ENCODE measurements at places on chromosomes 1 and 21. TPM values are rescaled to one million over a fixed set of nuclear protein-coding genes. Genes with fewer than 3 reads are reported as not detected.
A peak's percentile ranks its signal among the peaks of the same experiment; 100 is the strongest.

DNA sequence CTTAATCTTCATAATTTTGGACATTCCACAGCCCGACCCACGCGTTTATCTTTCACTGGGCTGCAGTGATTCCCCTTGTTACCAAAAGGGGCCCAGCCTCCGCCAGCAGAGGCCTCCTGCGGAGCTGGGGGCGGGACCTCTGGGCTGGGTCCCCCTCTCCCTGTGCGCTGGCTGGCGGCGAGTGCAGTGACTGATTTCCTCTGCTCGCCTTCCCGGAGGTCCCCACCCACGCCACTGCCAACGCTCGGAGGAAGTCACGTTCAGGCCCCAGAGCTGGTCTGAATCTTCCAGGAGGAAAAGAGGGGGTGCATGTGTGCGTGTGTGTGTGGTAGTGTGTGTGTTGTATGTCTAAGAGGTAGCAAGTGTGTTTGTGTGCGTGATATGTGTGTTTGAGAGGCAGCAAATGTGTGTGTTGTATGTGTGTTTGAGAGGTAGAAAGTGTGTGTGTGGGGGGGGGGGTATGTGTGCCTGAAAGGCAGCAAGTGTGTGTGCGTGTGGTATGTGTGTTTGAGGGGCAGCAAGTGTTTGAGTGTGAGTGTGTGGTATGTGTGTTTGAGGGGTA, 35.0 kb upstream of the JAK1 start:
- DNase-seq: peak; percentile 83

- DNase-seq: no peak
Observed at GRCh38 chr1:39800471-39800835, 11.8 kb upstream of the BMP8B start.

- DNase-seq: no peak
Observed at GRCh38 chr1:211183747-211184313, 49.9 kb upstream of the KCNH1 start.

DNA sequence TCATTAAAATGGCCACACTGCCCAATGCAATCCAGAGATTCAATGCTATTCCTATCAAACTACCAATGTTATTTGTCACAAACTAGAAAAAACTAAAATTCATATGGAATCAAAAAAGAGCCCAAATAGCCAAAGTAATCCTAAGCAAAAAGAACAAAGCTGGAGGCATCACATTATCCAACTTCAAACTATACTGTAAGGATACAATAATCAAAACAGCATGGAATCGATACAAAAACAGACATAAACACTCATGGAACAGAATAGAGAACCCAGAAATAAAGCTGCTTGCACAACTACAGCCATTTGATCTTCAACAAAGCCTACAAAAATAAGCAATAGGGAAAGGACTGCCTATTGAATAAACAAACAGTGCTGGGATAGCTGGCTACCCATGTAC, 100.4 kb downstream of the FAF1 start:
- DNase-seq: no peak

DNA sequence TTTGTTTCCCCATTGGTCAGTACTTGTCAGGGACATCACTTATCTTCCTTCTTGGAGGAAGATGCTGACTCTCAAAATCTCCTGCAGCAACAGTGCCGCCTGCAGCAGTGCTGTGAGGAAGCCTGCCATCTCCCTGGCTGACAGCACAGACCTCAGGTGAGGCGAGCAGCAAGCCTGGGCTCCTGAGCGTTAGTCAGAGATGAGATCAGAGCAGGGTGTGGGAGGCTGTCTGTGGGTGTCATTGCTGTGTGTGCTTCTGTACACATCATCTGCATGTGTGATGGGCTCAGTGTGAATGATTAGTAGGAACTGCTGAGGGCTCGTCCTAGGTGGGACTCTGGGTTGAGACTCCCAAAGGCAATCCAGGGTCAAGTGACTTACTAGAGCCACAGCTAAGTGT, 6.1 kb downstream of the STRIP1 start:
- DNase-seq: no peak

DNA sequence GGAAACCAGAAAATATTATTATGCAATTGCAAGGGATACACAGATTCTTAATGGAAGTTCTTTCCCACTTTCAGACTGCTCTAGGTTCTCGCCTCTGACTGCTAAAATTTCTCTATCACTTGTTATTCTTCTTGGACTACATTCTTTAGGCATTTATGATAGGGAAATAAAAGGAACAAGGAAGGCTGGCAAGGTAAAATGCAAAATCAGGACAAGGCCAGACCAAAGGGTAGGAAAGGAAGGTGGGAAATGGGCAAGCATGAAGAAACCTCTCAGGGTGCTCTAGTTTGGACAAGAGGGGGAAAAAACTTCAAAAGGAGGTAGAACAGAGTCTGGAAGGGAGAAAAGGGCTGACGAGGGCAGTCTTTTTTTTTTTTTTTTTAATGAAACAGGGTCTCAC, 26.2 kb downstream of the UROD start:
- no peak for DNase-seq

GRCh38 chr1:12276225-12276624, 46.4 kb downstream of the VPS13D start:
- DNase-seq: no peak

Gene SPRR1B
- not detected for total RNA-seq

Gene AKR7A3
- total RNA-seq: 1.3 TPM

DNA sequence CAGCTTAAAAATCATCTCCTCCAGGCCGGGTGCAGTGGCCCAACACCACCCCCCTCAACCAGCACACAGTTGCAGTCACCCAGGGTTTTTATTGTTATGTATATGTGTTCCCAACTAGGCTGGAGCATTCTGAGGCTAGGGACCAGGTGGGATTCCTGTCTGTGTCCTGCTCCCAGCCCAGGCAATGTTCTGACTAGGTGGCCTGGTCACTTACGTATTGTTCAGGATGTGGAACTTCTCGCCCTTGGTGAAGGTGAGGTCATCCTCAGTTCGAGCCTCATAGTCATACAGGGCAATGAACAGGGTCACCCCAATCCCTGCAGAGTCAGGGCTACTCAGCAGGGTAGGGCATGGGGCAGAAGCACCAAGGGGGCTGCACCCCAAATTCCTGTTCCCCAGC, 12.2 kb downstream of the FGR start:
- no peak for DNase-seq

Gene C1orf105
- not detected for total RNA-seq

Gene UBXN10
- 0.18 TPM for total RNA-seq

- no peak for DNase-seq
Observed at GRCh38 chr1:85578321-85579295, 2.0 kb upstream of the CCN1 start.

Gene RHCE
- not detected for total RNA-seq

- DNase-seq: no peak
Observed at GRCh38 chr1:112620377-112620695, 704 bp downstream of the CAPZA1 start.

GRCh38 chr1:226664413-226665101, 74.5 kb downstream of the ITPKB start:
- DNase-seq: no peak

GRCh38 chr1:42221952-42222606, 57.5 kb upstream of the GUCA2A start:
- no peak for DNase-seq

- DNase-seq: no peak
Observed at GRCh38 chr1:119632103-119632490, 16.0 kb downstream of the ZNF697 start.

DNA sequence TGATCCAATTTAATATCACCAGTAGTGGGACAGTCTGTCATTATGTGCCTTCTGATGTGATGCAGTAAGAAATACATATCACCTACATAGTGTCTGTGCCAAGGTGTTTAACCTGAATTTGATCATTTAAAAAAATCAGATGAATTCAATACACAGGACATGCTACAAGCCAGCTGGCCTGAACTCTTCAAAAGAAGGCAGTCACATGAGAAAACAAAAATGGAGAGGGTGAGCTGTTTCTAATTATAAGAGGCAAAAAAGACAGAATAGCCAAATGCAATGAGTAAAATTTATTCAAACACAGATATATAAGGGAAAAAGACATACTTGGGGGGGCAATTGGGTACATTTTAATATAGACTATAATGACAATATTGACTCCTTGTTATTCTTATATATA, 66.5 kb downstream of the ST3GAL3 start:
- no peak for DNase-seq

DNA sequence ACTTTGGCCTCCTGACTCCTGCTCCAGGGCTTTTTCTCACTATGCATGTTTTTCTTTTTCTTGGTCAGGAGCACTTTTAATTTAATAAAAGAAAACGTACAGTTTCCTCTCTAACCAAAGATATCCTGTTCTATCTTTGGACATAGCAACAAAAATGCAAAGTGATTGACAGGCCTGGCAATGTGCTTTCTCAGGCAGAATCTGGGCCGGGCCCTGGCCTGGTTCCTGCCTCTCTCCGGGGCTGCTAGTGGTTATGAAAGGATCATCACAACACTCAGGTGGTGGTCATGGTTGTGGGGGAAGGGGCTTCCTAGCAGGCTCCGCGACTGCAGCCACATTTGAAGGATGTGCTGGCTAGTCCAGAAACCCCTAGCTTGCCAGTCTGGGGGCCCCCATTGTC, 85.8 kb upstream of the USP24 start:
- DNase-seq: no peak

GRCh38 chr1:53400761-53401674, 58.2 kb upstream of the DMRTB1 start:
- no peak for DNase-seq

DNA sequence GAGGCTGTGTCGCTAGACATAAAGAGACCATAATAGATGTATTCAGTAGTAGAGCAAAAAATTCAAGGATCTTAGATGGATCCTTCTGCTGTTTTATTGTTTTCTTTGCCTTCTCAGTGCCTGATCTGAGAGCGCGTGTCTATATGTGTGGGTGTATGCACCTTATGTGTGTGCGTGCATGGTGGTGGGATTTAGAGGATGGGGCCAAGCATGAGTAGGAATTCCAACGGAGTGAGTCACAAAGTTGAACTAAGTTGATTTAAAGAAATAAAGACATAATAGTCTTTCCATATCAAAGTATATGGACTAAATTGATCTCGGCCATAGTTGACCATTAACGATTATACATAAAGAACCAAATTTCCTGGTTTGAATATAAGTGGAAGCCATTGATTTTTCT, 178.7 kb downstream of the CYYR1 start:
- no peak for DNase-seq

Gene OR2L5
- total RNA-seq: not detected

Gene GJB5
- total RNA-seq: not detected

- no peak for DNase-seq
Observed at GRCh38 chr1:40308036-40308727, 8.9 kb downstream of the COL9A2 start.

Gene ADGRB2
- total RNA-seq: 0.65 TPM

GRCh38 chr21:42841156-42841915, 38.0 kb downstream of the WDR4 start:
- DNase-seq: peak; percentile 3

Gene RGS16
- 53.6 TPM for total RNA-seq

GRCh38 chr1:39525366-39526165, 34.1 kb downstream of the BMP8A start:
- DNase-seq: no peak

Gene TMEM61
- total RNA-seq: not detected

DNA sequence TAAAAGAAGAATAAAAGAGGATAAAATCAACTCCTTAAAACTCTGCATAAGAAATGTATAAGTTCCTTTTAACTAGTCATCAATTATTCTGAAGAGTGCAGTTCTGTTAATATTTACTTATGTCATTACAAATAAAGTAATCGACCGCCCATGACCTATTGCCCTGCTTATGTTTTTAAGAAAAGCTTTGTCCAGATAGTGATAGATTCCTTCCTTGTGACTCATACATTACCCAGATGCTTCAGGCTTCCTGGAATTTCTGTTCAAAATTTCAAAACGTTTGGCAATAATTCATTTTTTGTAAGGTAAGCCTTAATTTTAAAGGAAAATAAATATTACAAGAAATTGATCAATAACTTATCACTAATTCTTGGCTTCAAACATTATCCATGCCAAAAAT, 918.2 kb upstream of the ADGRL2 start:
- DNase-seq: no peak

- no peak for DNase-seq
Observed at GRCh38 chr1:66302815-66303214, 231.1 kb upstream of the SGIP1 start.
